ENCODE measurements at places on chromosomes 11 and 22.

GRCh38 chr22:39297490-39298240 is 21.8 kb downstream of the RPL3 start:
- no peak for DNase-seq

- peak; percentile 50 for DNase-seq
Observed at GRCh38 chr11:115256397-115257197, 247.6 kb downstream of the CADM1 start.

DNA sequence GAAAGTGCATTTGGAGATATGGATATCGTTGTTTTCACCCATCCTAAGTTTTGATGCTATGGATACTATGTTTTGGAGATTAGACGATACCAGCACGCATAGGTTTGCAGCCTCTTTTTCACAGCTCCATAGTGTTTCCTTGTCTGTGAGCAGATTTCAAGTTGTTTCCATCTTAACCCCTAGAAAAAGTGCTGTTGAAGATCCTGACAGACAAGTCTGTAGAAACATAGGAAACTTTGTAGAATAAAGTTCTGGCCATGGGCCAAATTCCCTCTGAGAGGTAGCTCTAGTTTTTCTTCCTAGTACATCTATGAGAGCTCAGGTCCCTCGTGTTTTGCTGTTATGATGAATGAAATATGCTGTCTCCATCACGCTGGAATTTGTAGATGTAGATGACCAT is 32.4 kb downstream of the ST3GAL4 start:
- no peak for DNase-seq

GRCh38 chr11:61963016-61963281 is 4.5 kb downstream of the FTH1 start:
- no peak for DNase-seq

- no peak for DNase-seq
Observed at GRCh38 chr11:44774731-44775130, 48.0 kb downstream of the TSPAN18 start.

DNA sequence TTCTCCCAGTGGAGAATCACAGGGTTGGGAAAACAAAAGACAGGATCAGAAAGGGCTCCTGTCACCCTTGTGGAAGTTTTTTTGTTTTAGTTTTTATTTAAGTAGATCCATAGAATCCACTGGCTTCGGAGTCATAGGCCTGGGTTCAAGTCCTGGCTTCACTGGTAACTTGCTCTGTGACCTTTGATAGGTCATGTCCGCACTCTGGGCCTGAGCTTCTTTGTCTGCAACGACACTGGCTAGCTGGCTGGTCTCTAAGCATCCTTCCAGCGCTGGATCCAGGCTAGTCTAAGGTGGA is 1.4 kb downstream of the ZFTA start:
- no peak for DNase-seq

GRCh38 chr11:32594272-32594671 is 10.6 kb downstream of the EIF3M start:
- no peak for DNase-seq

- no peak for DNase-seq
Observed at GRCh38 chr11:61776561-61777075, 15.8 kb downstream of the TMEM258 start.

DNA sequence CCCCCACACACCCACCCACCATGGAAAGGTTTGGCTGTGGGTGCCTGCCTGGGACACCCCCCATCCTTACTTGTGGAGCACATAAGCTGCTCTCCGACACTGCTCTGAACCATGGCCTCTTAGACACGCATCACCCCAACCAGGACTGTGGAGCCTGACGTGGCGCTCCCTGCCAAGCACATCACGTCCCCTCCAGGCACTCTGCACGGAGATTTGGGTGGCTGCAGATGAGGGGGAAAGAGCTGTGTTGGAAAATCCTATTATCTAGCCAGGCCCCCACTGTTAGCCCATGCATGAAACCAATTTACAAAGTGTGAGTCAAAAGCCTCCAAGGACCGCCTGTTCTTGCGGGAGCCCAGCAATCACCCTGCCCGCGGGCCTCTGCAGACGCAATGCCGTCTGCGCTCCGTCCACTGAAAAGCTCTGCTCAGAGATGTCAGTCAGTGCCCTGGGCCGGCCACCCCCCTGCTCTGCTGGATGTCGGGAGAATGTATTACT is 163.4 kb upstream of the NECTIN1 start:
- DNase-seq = no peak

DNA sequence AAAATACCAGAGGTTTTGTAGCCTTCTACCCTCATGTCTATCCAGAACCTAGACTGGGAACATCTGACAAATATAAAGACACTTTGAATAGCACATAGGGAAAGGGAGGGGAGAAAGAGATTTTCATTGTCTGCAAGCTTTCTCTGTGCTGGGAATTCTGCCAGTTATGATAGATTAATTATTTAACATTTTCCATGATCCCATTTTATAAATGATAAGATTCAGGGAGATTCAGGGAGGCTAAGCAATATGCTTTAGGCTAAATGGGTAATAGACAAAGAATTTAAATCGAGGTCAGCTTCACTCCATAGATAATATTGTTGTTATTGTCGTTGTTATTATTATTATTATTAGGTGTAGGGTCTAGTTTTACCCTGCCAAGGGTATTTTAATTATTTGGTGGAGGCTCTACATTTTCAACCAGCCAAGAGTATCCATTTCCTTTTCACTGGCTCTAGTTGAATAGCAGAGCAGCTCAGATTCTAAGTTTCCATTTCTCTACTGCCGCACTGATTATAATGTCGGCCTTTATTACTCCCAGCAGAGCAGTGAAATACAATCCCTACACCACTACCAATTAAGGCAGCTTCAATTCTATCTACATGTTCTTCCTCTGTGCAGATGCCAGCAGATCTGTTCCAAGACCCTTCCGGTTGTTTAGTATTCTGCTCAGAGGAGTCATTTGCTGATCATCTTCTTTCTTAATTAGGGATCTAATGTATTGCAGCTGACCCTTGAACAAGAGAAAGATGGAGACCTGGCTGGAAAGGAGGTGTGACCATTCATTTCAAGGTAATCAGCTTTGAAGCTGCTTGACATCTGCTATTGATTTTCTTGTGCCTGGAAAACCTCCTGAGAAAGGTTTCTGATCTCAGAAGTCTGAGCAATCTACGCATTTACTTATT is 23.8 kb upstream of the SYN3 start:
- no peak for DNase-seq

- no peak for DNase-seq
Observed at GRCh38 chr11:64241491-64242374, 838 bp downstream of the FKBP2 start.

DNA sequence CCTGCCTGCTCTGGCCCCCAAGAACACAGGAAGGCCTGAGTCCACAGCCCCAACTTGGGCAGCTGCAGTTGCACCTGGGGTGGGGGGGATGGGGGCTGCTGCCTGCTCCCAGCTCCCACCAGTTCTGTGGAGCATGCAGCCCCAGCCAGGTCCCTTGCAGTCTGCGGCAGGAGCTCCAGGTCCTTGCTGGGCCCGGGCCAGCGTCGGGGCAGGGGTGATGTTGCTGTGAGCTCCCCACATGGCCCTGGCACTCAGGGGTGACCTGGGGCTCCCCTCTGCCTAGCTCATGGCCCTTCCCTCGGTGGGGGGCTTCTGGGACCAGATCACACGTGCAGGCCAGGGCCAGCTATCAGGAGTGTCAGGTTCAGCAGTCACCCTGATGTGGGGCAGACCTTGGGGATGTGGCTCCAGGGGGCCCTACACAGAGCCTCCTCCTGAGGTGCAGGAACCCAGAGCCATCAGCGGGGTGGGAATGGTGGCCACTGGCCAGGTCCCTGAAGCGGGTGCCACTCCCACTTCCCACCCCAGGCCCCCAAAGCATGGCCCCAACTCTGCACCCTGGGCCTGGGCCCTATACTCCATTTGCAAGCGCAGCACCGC is 10.4 kb upstream of the MED17 start:
- no peak for DNase-seq

- DNase-seq = no peak
Observed at GRCh38 chr11:102367364-102367763, 20.4 kb downstream of the BIRC2 start.

- DNase-seq = no peak
Observed at GRCh38 chr22:36117053-36117554, 43.5 kb downstream of the APOL3 start.

GRCh38 chr22:37897807-37898206 is 8.3 kb upstream of the MICALL1 start:
- no peak for DNase-seq

DNA sequence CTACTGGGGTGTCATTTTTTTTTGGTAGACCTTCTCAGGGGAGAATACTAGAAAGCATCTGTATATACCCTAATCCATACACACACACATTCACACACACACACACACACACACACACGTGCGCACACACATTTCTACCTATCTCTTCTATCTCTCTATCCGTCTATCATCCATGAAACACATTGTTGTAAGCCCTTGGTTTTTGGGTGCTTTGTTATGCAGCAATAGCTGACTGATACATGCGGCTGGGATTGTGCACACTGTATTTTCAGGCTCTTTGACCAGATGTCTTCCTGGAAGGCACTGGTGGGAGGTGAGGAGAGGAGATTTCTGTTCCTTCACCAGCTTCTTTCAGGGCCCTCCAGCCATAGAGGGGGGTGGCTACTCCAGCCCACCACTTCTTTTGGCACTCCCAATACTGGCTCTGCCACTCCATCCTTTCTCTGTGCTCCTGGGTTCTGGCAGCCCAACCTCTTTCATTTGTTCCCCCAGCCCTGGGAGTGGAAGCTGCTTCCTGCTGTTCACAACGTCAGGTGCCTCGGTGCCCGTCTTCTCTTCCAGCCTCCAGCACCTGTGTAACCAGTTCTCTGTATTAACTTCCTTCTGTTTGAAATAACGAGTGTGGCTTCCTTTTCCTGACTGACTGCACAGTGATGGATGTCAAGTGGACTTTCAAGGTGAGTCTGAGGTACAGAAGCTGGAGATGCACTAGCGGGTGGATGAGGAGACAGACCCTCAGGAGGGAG is 12.4 kb upstream of the MUC2 start:
- no peak for DNase-seq

DNA sequence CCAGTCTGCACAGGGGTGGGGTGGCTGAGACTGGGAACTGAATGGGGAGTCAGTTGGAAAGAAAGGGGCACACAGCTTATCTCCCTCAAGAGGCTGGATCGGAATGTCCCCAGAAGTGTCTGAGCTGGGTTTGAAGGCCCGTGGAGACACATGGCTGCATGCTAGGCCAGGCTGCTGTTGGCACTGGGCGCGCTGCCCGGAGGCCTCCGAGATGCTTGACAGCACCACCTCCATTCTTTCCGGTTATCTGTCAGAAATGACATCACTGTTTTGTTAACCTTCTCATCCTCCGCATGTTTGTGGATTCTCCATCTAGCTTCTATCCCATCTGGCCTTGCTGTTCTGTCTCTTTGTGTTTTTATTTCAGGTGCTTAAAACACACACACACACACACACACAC is 85.5 kb downstream of the APIP start:
- no peak for DNase-seq

DNA sequence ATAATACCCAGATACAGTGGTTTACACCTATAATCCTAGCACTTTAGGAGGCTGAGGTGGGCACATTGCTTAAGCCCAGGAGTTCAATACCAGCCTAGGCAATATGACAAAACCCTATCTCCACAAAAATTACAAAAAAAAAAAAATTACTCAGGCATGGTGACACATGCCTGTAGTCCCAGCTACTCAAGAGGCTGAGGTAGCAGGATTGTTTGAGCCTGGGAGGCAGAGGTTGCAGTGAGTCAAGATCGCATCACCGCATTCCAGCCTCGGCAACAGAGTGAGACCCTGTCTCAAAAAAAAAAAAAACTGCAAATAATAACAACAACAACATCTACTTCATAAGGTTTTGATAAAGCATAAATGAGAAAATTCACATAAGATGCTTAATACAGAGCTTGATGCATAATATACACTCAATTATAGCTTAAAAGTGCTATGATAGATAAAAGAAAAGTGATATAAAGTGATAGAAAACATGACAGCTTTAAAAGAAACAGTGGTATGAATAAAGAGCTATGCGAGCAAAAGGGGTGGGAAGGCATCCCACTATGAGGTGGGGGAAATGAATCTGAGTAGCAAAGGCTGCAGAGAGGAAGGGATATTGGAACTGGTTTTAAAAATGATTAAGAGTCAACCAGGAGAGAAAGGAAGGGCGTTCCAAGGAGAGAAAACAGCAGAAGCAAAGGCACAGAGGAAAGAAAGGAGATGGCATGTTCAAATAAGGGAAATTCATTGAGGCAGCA is 197.6 kb downstream of the KIF18A start:
- DNase-seq = no peak

GRCh38 chr11:14552089-14552488 is 31.9 kb upstream of the PSMA1 start:
- DNase-seq = no peak

DNA sequence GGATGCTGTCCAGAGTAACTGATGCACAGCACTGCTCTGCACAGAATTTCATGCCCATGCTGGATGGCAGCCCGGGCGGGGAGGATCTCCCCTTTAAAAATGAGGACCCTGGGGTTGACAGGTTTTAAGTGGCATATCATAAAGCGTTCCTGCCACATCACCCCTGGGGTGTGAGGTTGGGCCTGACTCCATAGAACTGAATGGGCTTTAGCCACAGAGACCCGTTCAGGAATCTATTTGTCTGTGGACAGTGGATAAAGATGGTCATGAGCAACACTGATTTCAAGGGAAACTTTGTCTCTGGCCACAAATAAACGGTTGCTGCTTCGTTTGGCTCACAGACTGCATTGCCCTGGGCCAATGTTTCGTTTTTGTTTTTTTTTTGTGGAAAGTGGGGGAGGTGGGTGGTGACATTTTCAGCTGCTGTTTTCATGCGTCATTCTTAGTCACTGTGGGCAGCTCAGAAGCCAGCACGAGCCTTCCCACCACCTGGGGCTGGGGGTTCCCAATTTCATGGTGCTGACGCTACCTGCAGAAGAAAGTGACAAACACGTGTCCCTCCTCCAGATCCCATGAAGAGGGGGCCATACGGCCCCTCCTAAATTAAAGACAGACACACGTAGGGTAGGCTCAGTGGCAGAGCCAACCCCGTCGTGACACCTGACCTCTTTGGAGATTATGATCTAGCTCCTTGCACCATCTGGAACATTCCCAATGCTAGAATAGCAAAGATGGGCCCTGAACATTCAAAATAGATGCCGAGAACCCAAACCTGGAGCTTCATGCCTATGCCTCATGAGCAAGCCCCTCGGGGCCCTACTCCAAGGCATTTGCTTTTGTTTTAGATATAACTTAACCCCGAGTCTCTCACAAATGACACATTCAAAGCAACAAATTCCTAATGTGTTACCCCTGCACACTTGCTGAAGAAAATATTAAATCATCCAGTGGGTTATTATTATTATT is 54.8 kb upstream of the PHF21B start:
- no peak for DNase-seq

- DNase-seq = no peak
Observed at GRCh38 chr11:35579557-35580396, 38.5 kb upstream of the FJX1 start.

GRCh38 chr22:48492366-48493320 is 1335.0 kb downstream of the BRD1 start:
- DNase-seq = no peak

DNA sequence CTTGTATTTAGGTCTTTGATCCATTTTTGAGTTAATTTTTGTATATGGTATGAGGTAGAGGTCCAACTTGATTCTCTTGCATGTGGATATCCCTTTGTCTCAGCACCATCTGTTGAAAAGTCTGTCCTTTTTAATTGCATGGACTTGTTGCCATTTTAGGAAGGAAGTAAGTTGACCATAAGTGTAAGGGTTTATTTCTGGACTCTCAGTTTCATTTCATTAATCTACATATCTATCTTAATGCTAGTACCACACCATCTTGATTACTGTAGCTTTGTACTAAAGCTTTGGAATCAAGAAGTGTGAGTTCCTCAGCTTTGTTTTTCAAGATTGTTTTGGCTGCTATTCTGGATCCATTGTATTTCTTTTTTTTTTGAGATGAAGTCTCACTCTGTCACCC is 31.4 kb downstream of the CBL start:
- no peak for DNase-seq
